ENCODE measurements at places on chromosomes 5 and 9.

- DNase-seq: no peak
These were observed 290.9 kb upstream of the ANKRD55 start for GRCh38 chr5:56523790-56524575.

GRCh38 chr9:110997847-110998246, 40.4 kb downstream of the LPAR1 start:
- no peak for DNase-seq

DNA sequence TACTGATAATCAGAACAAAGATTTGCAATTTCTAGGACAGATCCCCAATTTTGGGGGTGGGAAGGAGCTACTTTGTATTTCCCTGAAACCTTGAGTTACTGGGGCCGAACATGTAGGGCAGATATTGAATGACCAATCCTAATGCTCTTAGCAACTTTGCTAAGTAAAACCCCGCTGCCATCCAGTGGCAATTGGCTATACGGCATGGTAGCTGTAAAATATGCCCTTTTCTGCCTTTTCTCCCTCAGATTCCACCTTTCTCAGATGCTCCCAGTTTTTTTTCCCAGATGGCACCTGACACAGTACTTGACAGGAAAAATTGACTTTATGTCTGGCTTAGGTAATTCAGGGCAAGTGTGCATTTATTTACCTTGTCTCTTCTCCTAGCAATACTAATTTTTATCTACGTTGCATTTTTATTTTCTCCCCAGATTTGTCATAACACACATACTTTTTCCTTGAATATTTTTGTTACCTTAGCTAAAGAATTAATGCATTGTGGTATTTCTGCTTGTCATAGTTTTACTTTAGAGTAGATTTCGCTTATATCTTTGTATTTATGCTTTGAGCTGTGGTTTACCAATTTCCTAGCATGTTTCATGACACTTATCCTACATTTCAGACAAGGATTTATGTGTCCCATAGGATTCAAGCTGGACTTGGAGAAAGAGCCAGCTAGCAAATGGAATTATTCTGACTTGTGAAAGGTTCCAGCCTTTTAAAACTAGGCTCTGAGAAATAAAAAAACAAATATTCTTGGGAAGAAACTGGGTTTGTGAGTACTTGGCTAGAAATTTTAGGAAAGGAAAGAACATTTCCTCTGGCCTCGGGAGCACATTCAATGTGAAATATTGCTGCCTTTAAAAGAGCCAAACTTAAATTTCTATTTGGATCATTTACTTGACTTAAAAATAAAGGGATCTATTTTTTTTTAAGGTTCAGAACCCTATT, 37.4 kb downstream of the PIK3R1 start:
- peak; percentile 59 for DNase-seq

GRCh38 chr9:87607859-87608258, 110.2 kb downstream of the DAPK1 start:
- no peak for DNase-seq

GRCh38 chr5:134247428-134248224, 21.8 kb upstream of the PPP2CA start:
- no peak for DNase-seq

- DNase-seq: peak; percentile 87
These were observed 19.8 kb downstream of the TRIP13 start for GRCh38 chr5:912280-913091.

- DNase-seq: no peak
These were observed 22.9 kb upstream of the SPATA31C2 start for GRCh38 chr9:88161144-88161543.

DNA sequence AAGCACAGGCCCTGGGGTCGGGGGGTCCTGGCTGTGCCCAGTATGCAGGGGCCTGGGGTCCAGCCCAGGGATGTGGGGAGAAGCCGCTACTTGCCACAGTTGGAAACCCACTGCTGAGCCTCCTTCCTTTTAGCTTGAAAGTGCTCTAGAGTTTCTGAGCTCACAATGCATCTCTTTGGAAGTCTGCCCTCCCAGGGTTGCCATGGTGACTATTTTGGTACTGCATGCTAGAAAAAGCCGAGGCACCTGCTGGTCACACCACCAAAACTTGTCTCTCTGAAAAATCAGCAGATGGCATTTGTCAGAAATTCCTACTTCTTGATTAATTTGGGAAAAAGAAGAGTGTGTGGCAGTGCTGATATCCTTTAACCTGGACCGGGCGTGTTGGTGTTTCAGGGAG, 151.8 kb downstream of the SEC61B start:
- DNase-seq: no peak

- no peak for DNase-seq
These were observed 629 bp downstream of the ZBTB26 start for GRCh38 chr9:122930541-122931225.

- no peak for DNase-seq
These were observed 79.1 kb downstream of the AOPEP start for GRCh38 chr9:94805585-94805984.

- no peak for DNase-seq
These were observed 12.5 kb downstream of the SEC61B start for GRCh38 chr9:99234618-99235017.

- DNase-seq: no peak
These were observed 782 bp upstream of the SKP1 start for GRCh38 chr5:134177369-134178095.

GRCh38 chr5:52983731-52984636, 5.2 kb upstream of the ITGA2 start:
- no peak for DNase-seq

GRCh38 chr5:2240118-2240904, 357.6 kb upstream of the IRX4 start:
- DNase-seq: no peak

DNA sequence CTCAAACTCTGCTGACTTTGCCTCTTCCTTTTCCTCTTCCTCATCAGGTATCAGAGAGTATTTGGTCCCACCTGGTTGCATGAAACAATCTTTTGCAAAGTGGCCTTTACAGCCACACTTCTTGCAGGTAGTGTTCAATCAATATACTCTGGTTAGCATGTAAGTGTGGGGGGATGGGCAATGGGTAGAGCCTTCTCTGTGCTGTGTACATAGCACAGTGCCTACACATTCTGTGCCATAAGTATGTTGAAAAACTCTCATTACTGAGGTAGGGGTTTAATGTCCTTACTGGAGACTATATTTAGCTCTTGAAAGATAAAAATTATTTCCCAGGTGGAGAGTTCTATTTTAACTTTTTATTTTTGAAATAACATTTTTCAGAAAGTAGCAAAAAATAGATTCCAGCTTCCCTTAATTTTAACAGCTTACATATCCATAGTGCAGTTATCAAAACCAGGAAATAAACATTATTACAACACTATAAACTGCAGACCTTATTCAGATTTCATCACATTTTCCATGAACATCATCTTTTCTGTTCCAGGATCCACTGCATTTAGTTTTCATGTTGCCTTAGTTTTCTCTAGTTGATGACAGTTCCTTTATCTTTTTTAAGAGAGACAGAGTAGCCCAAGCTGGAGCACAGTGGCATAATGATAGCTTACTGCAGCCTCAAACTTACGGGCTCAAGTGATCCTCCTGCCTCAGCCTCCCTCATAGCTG, 15.1 kb downstream of the TTC1 start:
- no peak for DNase-seq

DNA sequence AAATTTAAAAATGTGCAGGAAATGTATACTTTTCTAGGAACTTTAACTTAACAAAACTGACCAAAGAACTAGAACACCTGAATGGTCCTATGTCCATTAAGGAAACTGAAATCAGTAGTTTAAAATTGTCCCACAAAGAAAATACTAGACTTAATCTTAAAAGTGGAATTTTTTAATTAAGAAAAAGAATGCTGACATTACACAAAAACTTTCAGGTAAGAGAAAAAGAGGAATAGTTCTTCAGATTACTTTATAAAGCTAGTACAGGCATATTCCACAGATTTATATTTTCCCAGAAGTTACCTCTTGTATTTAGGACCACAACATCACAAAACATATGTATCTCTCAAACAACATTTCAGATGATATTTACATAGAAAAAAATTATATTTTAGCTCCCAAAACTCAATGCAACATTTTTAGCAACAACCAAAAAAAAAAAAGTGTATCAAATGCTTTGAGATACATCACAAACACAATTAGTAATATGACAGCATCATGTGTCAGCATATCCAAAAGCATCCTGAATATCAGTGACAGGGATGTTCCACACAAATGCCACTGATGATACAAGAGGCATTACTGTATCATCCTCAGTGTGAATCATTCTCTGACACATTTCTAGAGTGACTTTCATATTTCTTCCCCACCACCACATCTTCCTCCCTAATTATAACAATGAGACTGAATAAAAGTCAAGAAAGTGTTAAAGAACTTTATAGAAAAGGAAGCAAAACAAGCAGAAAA, 264.0 kb downstream of the EPB41L4A start:
- DNase-seq: no peak

DNA sequence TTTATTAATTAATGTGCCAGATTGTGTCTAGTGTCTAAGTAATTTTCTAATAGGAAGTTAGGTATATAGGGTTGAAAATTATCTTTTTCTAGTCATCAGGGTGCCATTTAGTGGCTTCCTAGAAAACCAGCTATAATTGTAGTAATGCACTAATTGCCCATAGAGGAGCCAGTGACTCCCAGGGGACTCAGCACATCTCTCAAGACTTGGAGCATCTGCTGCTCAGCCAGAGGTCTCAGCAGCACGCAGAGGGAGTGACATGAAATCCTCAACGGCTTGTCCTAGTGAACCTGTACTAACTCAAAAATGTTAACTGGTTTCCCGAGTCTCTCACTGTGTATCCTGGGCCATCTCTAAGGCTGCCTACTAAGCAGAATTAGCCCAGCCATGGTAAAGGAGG, 78.2 kb upstream of the MAN2A1 start:
- DNase-seq: no peak

GRCh38 chr9:27990524-27990923, 417.2 kb upstream of the C9orf72 start:
- no peak for DNase-seq

DNA sequence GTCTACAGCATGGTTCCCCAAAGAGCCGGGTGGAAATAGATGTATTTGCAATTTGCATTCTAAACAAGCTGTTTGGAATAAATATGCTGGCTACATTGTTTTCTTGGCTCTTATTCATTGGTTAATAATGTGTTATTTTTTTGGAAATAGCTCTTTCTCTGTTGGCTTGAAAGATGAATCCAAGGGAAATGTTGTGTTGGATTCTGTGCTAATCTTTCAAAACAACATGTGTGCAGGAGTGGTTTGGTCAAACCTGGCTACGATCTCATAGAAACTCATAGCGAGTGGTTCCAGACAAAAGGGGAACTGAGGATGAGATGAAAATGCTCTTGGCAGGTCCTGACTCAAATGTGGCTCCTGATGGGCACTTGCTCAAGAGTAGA, 63.7 kb upstream of the CXCL14 start:
- no peak for DNase-seq

DNA sequence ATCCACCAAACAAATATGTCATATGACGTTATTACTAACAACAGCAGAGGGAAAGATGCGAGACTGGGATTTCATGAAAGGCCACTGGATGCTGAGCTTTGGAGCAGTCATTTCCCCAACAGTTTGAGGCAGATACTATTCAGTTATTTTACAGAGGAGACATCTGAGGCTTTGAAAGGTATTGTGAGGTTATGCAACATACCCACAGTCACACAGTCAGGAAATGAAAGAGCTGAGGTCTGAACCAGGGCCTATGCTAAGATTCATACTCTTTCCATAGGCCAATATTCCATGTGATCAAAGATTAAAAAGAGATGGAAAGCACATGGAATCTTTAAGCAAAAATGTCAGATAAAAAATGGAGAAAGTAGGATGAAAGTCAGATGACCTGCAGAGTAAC, 63.0 kb downstream of the LPAR1 start:
- no peak for DNase-seq

DNA sequence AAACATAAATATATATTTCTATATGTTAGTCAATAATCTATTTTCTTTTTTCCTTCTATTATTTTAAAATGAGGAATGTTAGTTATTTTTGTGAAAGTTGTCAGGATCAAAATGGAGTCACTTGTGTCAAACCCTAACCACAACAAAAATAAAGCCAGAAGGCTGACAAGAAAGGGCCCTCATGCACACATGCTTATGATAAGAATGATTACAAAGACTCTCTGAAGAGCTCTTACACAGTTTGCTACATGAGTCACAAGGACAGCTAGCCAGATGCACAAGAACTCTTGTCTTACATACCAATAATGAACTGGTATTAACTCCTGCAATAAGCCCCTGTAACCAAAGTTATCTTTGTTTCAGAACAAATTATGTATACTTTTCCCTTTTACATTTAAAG, 64.7 kb downstream of the GGTA1 start:
- no peak for DNase-seq

DNA sequence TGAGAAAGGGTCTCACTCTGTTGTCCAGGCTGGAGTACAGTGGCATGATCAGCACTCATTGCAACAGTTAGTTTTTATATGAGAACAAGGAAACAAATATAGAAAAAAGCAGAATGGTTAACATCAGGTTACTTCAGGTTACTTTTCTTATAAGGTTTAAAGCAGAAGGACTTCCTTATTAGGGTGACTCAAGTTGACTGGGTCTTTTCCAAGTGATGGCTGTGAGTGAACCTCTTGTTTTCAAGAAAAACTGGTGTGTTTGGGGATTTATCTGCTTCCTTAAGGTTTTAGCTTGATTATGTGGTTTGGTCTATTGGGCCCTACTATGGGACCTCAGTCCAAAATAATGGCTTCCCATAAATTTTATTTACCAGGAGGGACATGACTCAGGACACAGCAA, 99.2 kb downstream of the ARRDC3 start:
- no peak for DNase-seq

DNA sequence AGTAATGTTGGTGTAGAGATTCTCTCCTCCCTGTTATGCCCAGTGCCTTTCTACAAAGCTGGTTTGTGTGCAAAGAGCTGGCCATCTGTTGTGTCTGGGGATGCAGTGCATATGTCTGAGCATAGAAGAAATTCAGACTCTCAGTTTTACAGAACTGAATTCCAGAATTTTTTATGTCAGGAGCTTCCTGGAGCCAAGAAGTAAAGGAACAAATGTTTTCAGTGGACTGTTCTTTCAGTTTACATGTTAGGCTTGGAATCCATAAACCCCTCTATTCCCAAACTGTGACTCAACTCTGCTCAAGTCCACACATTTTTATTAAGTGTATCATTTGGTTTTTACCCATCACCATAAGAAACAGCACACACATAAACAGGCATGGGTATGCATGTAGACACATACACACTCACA, 366.0 kb downstream of the BRINP1 start:
- DNase-seq: no peak

DNA sequence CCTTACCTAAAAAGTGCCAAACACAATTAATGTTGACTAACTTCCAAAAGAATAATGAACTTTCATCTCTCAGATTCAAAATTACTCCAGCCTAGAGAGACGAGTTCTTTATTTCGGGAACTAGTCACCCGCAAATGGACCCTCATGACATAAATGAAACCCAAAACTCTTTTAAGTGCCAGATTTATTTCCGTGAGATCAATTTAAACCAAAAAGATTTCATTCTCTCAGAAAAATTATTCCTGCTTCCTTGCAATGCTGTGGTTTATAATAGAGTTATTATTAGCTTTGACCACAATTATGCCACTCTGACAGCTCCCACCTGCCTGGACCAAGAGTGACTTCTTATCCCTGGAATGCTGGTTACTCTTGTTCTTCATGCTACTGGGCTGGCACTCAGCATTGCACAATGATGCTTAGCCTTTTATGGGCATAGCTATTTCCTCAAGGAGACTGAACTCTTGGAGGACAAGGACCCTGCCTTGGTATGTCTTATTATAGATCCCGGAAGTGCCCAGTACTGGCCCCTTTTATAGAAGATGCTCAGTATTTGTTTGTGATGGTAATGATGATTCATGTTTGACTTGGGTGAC, 183.5 kb downstream of the SNX18 start:
- no peak for DNase-seq
